ENCODE measurements at places on chromosomes 6 and 20. TPM values are rescaled to one million over a fixed set of nuclear protein-coding genes. Genes with fewer than 3 reads are reported as not detected.

Gene PLEKHG1
- total RNA-seq = 2.0 TPM

Gene APOM
- 5.7 TPM for total RNA-seq

Gene ULBP3
- total RNA-seq = 1.5 TPM

Gene GPR6
- total RNA-seq = not detected

Gene ACSS1
- total RNA-seq = 17.5 TPM

Gene NHLRC1
- total RNA-seq = 0.28 TPM

- no peak for DNase-seq
These were observed 79.6 kb downstream of the UTRN start for GRCh38 chr6:144364782-144365181.

- no peak for DNase-seq
These were observed 127.5 kb downstream of the RIN2 start for GRCh38 chr20:19885594-19885938.

GRCh38 chr6:68729377-68729903 is 94.4 kb downstream of the ADGRB3 start:
- DNase-seq = no peak

DNA sequence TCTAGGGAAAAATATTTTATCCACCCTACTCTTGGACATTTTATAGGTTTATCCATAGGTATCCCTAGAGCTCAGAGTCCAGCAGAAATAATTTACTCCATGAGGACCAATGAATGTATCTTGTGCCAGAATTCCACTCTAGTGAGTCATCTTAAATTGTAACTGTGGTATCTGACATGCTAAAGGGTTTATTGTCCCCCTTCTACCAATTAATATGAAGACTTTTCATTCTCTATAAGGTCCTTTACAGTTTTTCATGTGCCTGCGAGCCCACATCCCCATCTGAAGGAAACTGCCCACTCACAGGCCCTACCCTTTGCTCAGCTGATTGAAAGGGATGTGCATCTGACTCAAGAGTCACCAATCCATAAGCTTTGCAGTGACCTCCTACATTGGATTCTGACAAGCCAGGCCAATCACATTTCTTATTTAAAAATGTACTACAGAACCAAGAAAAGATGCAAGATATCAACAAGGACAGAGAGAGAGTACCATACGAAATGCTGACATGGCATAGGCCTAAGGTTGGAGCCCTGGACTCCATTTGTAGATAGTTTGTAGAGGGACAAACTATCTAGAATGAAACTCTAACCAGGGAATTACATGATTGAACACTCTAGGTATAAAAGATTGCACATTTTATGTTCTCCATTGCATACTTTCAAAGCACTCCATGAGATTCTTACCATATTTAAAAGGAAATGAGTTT is 93.4 kb upstream of the DEFB112 start:
- DNase-seq = no peak

DNA sequence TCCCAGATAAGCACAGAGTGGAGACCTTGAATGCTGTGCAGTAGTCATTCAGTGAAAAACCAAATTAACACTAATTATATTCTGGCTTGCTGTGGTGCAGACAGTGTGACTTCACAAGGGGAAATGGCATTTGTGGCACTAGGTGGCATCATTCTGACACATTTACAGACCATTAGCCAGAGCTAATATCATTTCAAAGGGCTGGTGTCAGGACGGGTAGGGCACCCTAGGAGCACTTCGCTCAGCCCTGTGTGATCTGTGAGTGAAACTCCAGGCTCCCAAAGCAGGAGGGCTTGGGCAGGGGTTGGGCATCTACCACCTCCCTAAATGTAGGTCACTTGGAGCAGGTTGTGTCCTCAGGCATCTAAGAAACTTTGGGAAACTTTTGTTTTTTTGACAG is 555.8 kb downstream of the PKHD1 start:
- no peak for DNase-seq

DNA sequence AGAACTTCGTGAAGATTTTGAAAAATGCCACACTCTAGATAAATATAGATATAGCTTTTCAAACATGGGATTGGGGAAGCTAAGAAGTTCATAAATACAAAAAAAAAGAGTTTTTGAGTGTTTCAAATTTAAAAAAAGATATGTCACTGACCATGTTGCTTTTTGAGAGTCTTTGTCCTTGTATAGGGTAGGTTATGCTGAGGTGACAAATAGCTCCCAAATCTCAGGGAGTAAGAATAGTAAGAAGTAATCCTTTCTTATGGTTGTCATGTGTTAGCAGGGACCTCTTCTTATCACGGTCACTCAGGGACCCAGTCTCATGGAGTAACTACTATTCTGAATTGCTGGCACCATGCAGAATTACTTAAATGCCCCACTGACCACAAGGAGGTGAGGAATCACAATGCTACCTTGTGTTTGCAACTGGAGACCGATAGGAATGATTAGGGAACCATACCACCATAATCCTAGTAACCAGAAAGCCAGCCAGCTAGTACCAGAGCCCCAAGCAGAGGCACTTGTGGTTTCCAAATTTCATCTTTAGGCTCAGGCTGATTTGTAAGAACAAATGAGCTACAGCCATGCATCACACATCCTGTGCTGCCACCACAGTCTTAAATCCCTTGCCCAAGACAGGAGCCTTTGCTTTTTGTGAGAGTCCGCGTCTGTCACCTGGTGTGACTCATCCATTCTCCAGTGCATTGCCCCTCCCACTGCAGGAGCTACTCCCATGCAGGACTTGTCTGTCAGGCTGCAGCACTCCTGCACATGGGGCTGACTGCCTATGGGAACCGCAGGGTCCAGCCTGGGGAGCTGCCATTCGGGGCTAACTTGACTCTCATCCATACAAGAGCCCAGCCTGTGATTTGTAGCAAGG is 42.4 kb upstream of the ADGRF4 start:
- DNase-seq = peak; percentile 16

- no peak for DNase-seq
These were observed 454.2 kb downstream of the CD83 start for GRCh38 chr6:14571746-14572145.

- no peak for DNase-seq
These were observed 13.1 kb downstream of the ZNF217 start for GRCh38 chr20:53580376-53581111.

DNA sequence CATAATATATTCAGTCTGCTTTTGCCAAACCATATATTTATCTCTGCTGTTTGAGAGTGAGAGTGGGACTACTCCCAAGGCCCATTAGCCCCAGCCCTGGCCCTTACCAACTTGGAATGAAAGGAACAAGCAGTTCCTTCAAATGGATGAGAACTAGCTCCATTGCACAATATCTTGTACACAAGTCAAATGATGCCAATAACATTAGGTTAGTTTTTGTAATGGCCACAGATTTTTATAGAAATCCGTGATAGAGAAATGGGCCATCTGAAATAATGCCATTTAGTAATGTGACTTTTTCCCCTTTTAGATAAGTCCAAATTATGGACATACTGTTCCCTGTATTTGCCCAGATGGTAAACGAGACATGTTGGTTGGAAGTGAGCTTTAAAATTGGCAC is 117.0 kb downstream of the MAP3K7 start:
- DNase-seq = no peak

DNA sequence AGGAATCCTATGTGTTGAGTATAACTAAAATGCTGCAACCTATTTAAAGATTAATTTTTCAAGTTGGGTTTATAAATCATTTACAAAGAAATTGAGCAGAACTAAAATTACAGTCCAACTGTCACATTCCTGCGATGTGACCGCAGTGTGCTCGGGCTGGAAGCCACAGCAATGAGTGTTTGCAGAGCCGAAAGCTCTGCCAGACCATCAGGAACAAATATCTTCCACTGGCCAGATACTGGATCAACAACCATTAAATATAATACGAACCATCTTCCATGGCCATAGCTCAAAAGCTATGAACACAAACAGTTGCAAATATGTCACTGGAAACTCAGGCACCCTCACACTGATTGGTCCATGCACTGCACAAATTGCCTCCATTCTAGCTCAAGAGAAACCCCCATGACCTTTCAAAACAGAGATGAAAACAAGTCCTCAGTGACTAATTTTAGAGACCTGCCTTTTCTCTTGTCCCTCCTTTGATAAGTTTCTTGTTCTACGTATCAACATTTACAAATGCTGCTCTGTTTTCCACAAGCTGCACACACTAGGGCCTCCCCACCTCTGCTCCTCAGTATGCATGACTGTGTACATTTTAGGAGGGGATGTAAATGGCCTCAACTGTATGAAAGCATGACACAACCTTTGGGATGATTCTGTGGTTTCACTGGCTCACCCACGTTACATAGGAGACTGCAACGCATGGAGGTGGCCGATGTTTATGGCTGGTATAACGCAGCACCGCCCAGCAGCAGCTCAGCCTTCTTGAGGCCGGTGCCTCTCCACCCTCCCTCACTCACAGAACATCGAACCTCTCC is 171.7 kb downstream of the WDR27 start:
- DNase-seq = peak; percentile 24

GRCh38 chr20:15544742-15545141 is 1028.5 kb downstream of the KIF16B start:
- DNase-seq = no peak

- no peak for DNase-seq
These were observed 757 bp downstream of the RAET1E start for GRCh38 chr6:149897015-149897697.

DNA sequence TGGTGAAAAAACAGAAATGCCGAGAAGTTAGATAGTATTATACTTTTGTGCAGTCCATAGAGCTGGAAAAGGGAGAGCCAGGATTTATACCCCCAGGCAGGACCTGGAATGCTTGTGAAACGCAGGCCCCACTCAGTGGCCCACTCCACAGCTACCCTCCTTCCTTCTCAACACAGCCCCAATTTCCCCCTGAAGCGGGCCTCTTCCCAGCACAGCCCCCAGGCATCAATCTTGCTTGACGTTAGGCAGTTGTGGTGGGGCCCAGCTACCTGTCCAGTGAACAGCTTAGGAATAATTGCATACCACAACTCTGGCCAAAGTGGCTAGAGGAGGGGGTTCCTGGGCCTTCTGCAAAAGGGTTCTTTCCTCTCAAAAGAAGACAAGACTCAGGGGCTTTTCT is 61.3 kb downstream of the PPP1R3G start:
- no peak for DNase-seq

Data from CD8-positive, alpha-beta T cell (primary cell).